Left lung (tissue), 14 donors: ENCODE measurements at places on chromosomes 12 and 14.

GRCh38 chr12:51450806-51451205 lies 26.2 kb downstream of the SLC4A8 start:
- H3K4me1 ChIP-seq = no peaks in the 10 kb centered on the region
- no peak overlapping the region for H3K4me3 ChIP-seq
- H3K27me3 ChIP-seq = no peaks in the 10 kb centered on the region
- H3K27ac ChIP-seq = no peak overlapping the region

- peaks cover under 1% of the 10 kb centered on the region for H3K27me3 ChIP-seq
- DNase-seq = no peak
- H3K4me3 ChIP-seq = no peak overlapping the region
- H3K36me3 ChIP-seq = no peaks in the 10 kb centered on the region
Measured at GRCh38 chr14:24325041-24325530, 9.8 kb downstream of the ADCY4 start.

DNA sequence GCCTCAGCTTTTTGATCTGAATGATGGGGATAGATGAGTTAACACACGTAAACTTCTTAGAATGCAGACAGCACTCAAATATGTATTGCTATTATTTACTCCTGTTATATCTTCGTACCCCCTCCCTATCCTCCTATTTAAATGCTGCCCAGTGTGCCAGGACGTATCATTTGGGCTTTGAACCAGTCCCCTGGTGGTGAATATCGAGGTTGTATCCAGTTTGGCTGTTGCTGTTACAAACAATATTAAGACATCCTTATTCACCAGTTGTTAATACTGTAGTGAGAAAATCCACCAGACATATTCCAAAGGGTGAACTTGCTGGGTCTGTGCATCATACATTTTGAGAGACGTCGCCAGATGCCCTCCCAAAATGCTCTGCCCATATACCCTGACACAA lies 51.5 kb upstream of the FOXN3 start:
- H3K36me3 ChIP-seq = no peaks in the 10 kb centered on the region
- H3K27ac ChIP-seq = no peak overlapping the region
- peaks cover 53% of the 10 kb centered on the region for H3K4me1 ChIP-seq
- DNase-seq = no peak

- DNase-seq = no peak
- H3K27me3 ChIP-seq = no peaks in the 10 kb centered on the region
- H3K4me3 ChIP-seq = no peak overlapping the region
- H3K4me1 ChIP-seq = peaks cover 8% of the 10 kb centered on the region
- H3K36me3 ChIP-seq = no peaks in the 10 kb centered on the region
Measured at GRCh38 chr14:90620568-90621077, 195.6 kb downstream of the TTC7B start.

- DNase-seq = no peak
- no peak within 1 kb of the TSS for H3K4me3 ChIP-seq
- H3K4me1 ChIP-seq = no peaks in the 10 kb centered on the region
- no peak within 1 kb of the TSS for H3K27ac ChIP-seq
- H3K27me3 ChIP-seq = no peaks in the 10 kb centered on the region
Measured at GRCh38 chr12:6840761-6841515, at the start of gene GNB3. GNB3 (plus strand) TSS chr12:6840925; CDS start chr12:6841288, 363 bp downstream.

- no peaks in the 10 kb centered on the region for H3K27me3 ChIP-seq
- no peak overlapping the region for H3K27ac ChIP-seq
- H3K36me3 ChIP-seq = no peaks in the 10 kb centered on the region
Measured at GRCh38 chr12:14913381-14913781, 25.0 kb downstream of the ERP27 start.

GRCh38 chr14:76080025-76080424 lies 71.7 kb upstream of the GPATCH2L start:
- H3K27ac ChIP-seq = no peak overlapping the region
- H3K4me1 ChIP-seq = no peaks in the 10 kb centered on the region
- H3K36me3 ChIP-seq = peaks cover 19% of the 10 kb centered on the region

- no peak overlapping the region for H3K4me3 ChIP-seq
- H3K27ac ChIP-seq = no peak overlapping the region
- no peaks in the 10 kb centered on the region for H3K4me1 ChIP-seq
- DNase-seq = no peak
Measured at GRCh38 chr12:32089586-32089985, 17.1 kb upstream of the BICD1 start.

GRCh38 chr12:76020281-76020680 lies 11.3 kb downstream of the PHLDA1 start:
- DNase-seq = no peak
- no peak overlapping the region for H3K4me3 ChIP-seq
- H3K36me3 ChIP-seq = no peaks in the 10 kb centered on the region
- peak overlapping the region; percentile 85 for H3K27ac ChIP-seq

- H3K36me3 ChIP-seq = no peaks in the 10 kb centered on the region
- DNase-seq = peak; percentile 73
- no peaks in the 10 kb centered on the region for H3K4me1 ChIP-seq
- no peaks in the 10 kb centered on the region for H3K27me3 ChIP-seq
- no peak overlapping the region for H3K4me3 ChIP-seq
- no peak overlapping the region for H3K27ac ChIP-seq
Measured at GRCh38 chr14:24060984-24061913, 9.4 kb downstream of the CARMIL3 start.

DNA sequence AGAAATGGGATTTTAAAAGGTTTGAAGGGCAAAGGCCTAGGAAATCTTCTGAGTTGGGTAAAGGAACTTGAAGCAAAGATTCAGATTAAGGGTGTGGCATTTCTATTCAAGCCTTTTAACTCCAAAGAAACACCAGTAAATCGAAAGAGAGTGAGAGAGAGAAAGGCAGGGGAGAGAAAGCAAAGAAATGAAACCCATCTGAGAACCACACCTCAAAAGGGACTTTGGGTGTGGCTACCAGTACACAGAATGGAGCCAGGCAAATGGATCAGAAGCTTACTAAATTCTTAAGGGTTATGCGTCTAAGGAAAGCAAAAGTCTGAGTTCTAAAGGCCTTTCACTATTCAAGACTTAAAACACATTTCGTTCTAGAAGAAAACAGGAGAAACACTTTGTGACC lies 277.4 kb downstream of the BCL11B start:
- no peaks in the 10 kb centered on the region for H3K4me1 ChIP-seq
- H3K36me3 ChIP-seq = no peaks in the 10 kb centered on the region
- H3K27me3 ChIP-seq = no peaks in the 10 kb centered on the region

DNA sequence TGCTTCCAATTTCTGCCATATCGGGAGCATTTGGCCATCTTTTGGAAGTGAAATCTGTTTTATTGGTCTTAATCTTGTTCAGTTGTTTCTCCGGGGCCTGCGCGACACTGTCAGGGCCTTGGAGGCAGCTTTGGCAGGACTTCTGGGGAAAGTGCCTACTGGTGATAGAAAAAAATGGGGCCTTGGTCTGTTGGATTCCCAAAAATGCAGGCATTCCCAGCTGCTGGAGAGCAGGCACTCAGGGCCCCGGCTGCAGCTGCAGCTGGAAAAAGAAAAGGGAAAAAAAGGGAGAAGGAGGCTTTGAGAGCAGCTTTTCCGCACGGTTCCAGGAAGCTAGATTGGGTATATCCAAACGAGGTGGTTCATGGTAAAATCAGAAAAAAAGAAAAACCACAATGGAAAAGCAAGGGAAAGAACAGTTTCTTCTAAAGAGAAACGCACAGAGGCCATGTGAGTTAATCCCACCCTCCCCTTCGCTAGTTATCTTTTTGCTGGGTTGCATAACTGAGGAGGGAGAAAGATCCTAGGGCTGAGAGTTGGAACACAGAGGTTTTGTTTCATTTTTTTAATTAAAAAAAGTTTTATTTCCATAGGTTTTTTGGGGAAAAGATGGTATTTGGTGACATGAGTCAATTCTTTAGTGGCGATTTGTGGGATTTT lies 134.7 kb upstream of the RFLNA start:
- no peaks in the 10 kb centered on the region for H3K36me3 ChIP-seq
- H3K4me1 ChIP-seq = no peaks in the 10 kb centered on the region
- DNase-seq = no peak
- no peak overlapping the region for H3K4me3 ChIP-seq
- no peak overlapping the region for H3K27ac ChIP-seq

DNA sequence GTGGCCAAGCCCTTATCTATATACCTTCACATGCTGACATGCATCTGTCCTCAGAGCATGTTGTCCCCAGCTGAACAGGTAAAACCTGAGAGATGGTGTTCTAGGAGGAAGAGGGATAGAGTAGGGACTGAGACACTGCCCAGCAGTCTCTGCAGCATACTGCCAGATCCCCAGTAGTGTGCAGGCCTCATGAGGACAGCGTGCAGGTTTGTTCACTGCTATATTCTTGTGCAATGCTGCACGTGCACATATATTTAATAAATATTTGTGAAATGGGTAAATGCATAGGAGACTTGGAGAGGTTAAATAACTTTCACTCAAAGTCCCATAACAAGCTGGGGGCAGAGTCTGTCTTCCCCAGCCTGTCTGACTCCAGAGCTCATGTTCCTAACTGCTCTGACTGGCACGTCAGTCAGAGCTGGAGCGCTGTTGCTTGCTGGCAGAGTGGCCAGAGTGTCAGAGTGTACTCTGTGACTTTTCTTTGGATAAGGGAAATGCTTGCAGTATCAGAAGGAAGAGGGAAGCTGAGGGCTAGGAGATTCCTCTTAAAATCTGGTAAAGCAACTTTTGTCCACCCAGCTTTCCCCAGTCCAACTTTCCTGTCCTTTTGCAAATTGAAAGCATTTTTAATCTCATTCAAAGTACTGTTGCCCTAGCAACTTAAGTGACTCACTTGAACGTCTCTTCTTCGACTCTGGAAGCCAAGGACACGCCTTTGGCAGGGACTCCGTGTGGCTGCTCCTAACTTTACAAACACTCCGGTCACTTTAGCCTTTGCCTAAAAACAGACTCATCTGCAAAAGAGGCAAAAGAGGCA lies 14.9 kb upstream of the POLR3B start:
- peak overlapping the region; percentile 10 for H3K4me3 ChIP-seq
- DNase-seq = peak; percentile 77
- peak overlapping the region; percentile 74 for H3K27ac ChIP-seq
- H3K36me3 ChIP-seq = peaks cover 40% of the 10 kb centered on the region

DNA sequence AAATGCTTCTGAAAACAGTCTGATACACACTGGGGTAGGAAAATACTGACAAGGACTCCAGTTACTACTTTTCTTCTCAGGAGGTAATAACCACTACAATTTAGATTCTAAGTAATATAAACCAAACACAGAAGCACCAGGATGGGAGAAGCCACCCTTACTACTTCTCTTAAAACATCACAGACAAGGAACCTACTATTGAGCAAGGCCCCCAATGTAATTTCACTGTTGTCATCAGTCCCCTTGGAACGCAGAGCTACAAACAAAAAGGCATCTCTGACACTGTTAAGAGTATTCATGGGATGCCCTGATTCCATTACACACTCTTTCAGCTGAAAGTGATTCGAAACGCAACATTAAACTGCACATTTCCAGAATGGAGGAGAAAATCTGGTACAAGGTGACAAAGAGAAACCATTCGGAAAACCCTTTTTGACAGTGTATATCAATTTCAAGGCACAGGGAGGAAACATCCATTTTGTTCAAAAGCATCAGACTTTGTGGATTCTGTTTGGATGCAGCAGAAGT lies 185.9 kb downstream of the PPM1H start:
- DNase-seq = no peak
- no peak overlapping the region for H3K4me3 ChIP-seq
- H3K4me1 ChIP-seq = no peaks in the 10 kb centered on the region

DNA sequence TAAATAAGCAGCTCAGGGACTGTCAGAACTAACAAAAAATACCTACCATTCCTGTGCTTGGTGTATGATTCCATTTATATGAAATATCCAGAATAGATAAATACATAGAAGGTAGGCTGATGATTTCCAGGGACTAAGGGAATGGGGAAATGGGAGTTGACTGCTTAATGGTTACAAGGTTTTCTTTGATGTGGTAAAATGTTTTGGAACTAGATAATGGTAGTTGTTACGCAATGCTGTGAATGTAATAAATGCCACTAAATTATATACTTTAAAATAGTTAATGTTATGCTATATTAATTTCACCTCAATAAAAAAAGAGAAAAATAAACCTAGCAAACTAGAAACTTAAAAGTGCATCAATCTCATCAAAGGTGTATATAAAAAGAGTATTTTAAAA lies 41.1 kb downstream of the CEP83 start:
- no peak for DNase-seq
- H3K27me3 ChIP-seq = no peaks in the 10 kb centered on the region
- H3K36me3 ChIP-seq = no peaks in the 10 kb centered on the region
- H3K4me3 ChIP-seq = no peak overlapping the region
- no peak overlapping the region for H3K27ac ChIP-seq

DNA sequence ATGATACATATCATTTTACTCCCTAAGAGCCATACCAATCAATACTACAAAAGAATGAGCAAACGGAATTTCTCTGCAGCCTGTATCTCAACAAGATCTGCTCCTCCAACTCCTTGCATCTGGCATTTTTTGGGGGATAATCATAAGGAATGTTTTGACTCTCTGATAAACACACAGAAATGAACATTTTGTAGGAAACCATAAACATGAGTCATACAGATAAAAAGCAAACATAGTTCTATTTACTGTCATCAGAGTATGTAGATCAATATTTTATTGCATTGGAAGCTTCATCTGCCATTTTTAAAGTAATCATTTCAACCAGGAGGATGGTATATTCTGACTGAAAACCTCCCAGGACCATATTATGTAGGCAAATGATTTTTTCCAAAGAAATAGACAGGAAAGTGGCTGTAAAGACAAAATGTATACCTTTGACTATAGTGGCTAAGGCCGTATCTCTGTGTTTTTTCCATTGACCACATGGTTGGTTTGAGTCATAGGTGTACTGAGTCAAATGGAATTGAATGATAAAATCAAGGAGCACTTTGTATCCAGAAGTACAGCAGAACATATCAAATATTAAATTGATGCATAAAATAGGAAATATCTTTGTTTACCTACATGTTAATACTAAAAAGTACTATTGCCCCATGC lies 32.4 kb upstream of the CD69 start:
- H3K36me3 ChIP-seq = no peaks in the 10 kb centered on the region
- H3K27ac ChIP-seq = no peak overlapping the region
- peaks cover 28% of the 10 kb centered on the region for H3K4me1 ChIP-seq
- H3K4me3 ChIP-seq = no peak overlapping the region
- no peaks in the 10 kb centered on the region for H3K27me3 ChIP-seq

DNA sequence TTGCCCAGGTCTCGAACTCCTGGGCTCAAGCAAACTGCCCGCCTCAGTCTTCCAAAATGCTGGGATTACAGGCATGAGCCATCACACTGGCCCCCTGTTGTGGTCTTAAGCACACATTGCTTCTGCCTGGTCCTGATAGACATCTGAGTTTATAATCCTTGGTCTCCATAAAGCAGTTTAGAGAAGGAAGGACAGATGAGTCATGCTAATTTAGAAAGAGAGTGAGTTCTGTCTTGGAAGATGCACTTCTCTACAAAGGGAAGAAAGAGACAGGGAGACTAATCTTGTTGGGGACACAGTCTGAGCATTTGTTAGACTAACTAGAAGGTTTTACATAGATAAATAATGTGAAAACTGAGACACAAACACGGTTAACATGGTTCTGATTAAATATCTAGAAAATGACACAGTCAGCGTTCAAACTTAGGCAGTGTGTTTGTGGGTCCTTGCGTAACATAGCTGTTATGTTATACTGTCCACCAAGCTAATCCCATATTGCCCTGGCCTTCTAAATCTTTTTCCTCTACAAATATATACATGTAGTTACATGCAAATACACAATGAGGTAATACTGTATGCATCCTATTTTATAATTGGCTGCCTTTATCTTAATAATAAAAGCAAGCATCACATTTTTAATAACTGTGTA lies 31.0 kb downstream of the SAMD4A start:
- H3K27me3 ChIP-seq = no peaks in the 10 kb centered on the region
- no peak overlapping the region for H3K4me3 ChIP-seq
- no peak overlapping the region for H3K27ac ChIP-seq
- H3K36me3 ChIP-seq = no peaks in the 10 kb centered on the region
- peaks cover 7% of the 10 kb centered on the region for H3K4me1 ChIP-seq
